ENCODE measurements at places on chromosomes 6 and 20. TPM values are rescaled to one million over a fixed set of nuclear protein-coding genes. Genes with fewer than 3 reads are reported as not detected.

- peak; percentile 41 for DNase-seq
These were observed at the start of gene PLAGL1 for GRCh38 chr6:144008120-144008811. Gene PLAGL1, minus strand, starts transcription at chr6:144008259. Its CDS starts 60,123 bp downstream, at chr6:143948136.

- no peak for DNase-seq
These were observed 19.5 kb downstream of the PANK2 start for GRCh38 chr20:3908667-3909066.

GRCh38 chr6:29758761-29759160 lies 35.5 kb downstream of the HLA-F start:
- no peak for DNase-seq

- DNase-seq: no peak
These were observed 4.6 kb downstream of the SMIM29 start for GRCh38 chr6:34243901-34244884.

- DNase-seq: peak; percentile 84
These were observed 6.8 kb upstream of the MAPK13 start for GRCh38 chr6:36123270-36124139.

- DNase-seq: no peak
These were observed 43.9 kb upstream of the PAX1 start for GRCh38 chr20:21661488-21662055.

- no peak for DNase-seq
These were observed 262.2 kb upstream of the FLRT3 start for GRCh38 chr20:14599613-14600012.

DNA sequence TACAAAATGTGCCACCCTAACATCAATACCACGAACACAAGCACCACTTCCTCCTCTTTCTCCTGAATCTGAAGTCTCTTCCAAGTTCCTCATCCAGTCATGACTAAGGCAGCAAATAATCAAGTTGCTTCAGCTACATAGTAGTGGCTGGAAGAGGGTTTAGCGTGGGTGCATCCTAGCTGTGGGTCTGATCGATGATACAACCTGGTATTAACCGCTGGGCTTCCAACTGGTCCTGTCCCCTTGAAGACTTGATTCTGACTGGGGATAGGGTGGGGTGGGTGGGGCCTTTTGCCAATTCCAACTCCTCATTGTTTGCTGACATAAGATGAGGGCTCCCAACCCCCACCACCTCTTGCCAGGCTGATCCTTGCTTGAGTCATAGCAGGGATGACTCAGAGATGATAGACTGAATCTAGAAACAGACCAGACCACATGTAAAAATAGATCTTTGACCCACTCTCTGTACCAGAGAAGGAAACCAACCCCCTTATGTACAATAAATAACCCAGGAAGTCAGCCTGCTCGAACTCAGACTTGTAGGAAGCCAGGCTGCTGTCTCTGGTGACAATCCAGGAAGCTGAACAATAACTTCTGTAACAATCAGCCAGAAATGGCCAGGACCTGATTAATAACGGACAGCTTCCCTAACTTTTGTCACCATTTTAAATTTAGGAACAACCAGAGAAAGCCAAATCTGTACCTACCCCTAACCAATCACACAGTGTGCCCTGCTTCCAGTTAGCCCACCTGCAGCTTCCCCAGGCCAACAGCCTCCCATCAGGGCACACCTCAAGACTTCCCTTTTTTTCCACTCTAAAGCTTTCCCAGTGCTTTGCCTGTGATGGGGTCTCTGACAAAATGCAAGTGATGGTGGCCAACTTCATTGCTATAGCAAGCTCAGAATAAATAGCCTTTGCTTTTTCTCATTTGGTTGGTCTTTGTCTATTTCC lies 68.9 kb upstream of the FAM184A start:
- DNase-seq: no peak

GRCh38 chr6:90177544-90178383 lies 118.9 kb downstream of the BACH2 start:
- DNase-seq: no peak

DNA sequence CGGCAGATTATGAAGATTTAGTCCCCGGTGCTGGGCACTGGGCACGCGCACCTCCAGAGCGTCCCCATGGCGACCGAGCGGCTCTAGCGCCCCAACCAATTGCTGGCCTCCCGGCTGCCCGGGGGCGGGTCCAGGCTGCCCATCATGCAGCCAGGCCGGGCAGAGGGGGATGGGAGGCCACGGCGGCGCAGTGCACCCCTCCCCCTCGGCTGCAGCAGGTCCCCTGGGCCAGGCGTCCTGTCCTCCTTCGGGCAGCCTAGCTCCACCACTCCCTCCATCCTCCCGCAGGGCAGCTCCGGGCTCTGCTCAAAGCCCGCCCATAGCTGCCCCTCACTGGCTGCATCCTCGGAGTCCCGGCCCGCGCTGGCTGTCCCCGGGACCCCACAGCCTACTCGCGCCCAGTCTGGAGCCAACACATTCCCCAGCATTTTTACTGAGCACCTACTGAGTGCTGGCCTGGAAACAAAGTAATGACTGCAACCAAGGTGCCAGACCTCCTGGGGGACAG lies 99.4 kb downstream of the ASXL1 start:
- peak; percentile 85 for DNase-seq

GRCh38 chr20:6164421-6165341 lies 41.9 kb upstream of the FERMT1 start:
- DNase-seq: no peak

GRCh38 chr6:20167601-20168000 lies 44.7 kb downstream of the MBOAT1 start:
- DNase-seq: no peak

ZSWIM3 gene
- total RNA-seq: 4.8 TPM

C6orf132 gene
- total RNA-seq: 0.14 TPM
